ENCODE measurements at places on chromosomes 3 and 15.

DNA sequence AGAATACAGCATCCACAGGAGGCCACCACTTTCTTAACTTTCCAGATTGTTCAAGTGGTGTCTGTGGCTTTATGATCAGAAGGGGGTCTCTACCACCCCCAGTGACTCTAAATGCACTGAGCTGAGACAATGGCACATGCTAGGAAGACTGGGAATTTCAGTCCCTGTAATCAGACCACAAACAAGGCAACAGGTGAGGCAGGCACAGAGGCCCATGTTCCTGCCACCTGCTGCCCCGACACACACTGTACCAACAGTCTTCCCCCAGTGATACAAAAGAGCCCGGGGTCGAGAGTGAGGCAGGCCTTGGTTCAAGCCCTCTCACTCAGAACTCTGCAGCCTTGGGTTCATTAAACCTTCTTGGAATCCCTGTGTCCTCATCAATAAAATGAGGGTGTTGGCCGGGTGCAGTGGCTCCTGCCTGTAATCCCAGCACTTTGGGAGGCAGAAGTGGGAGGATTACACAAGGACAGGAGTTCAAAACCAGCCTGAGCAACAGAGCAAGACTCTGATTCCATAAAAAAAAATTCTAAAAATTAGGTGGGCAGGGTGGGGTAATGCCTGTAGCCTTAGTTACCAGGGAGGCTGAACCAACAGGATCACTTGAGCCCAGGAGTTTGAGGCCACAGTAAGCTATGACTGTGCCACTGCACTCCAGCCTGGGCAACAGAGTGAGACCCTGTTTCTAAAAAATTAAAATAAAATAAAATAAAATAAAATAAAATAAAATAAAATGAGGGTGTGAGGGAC, 55.8 kb downstream of the ADCY5 start:
- no peak for DNase-seq

DNA sequence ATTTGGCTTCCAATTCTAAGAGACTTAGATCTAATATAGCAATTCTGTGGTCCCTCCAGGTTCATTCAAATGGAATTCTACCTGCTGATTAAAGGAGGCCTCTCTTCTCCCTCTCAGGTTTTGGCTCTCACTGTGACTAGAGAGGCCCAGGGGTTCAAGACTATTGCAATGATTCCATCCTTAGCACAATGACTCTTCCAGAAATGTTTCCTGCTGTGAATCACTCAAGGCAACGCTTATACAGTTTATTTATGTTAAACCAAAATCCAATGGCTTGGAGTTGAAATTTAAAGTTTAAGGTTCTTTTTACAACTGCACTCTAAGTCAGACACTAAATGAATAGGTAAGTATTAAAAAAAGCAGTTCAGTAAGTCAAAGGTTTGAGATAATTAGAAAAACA, 39.9 kb downstream of the IFT57 start:
- DNase-seq = no peak

DNA sequence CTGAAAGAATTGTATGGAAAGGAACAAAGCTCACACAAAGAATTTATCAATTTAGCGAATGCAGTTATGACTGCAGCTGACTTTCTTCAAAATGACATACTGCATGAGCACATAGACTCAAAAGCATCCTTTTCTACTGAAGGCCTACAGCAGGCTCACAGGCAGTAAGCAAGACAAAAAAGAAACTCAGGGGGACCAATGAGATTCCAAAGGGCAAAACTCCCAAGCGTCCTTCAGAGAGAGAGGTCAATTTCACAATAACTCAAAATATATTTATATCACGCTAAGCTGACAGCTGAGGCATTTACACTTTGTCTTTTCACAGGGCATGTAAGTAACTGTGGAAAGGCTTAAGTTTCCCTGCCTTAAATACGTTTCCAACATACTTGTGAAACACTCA, 427.9 kb upstream of the RASGRP1 start:
- no peak for DNase-seq

GRCh38 chr3:111999484-112000324, 982 bp downstream of the TAGLN3 start:
- no peak for DNase-seq

- DNase-seq = no peak
Observed at GRCh38 chr15:41546851-41547786, 3.1 kb upstream of the RPAP1 start.

- DNase-seq = peak; percentile 6
Observed at GRCh38 chr3:104628185-104628789, 738.4 kb upstream of the ALCAM start.

DNA sequence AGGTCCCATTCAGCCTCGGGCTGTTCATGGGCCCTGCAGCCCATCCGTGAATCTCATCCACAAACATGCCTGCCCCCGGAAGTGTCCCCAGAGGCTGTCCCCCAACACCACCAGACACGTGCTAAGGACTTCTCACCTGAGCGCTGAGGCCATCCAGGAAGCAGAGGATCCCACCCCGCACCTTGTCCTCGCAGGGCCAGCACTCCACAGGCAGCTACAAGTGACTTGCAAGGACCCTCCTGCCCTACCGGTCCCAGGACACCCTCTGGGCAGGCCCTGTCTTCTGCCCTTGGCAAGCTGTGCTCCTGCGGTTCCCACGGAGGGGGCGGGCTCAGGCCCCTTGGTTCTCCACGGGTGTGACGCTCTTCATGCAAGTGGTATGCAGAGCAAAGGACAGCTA, 146.0 kb downstream of the NUP210 start:
- DNase-seq = no peak
